Pancreas (tissue), 10 donors: ENCODE measurements at places on chromosomes 11 and 22.

DNA sequence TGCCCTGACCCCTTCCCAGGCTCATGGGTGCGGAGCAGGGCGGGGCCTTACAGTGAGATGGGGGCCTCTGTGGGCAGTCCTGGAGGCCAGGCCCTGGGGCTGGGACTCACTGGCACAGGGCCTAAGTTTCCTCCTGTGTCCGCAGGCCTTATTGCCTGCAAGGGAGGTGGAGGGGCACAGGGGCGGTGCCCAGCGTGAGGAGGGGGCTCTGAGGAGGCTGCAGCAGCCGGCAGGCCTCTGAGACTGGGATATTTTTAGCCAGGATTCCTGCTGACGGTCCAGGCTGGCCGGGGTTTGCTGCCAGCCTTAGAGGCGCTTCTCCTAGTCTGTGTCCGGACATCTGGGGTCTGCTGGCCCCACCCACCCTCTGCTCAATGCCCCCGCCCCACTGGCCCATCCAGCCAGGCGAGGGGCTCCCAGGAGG is 5.7 kb upstream of the RTN4R start:
- DNase-seq = peak; percentile 22

GRCh38 chr11:12803086-12803826 is 129.0 kb downstream of the TEAD1 start:
- DNase-seq = no peak

DNA sequence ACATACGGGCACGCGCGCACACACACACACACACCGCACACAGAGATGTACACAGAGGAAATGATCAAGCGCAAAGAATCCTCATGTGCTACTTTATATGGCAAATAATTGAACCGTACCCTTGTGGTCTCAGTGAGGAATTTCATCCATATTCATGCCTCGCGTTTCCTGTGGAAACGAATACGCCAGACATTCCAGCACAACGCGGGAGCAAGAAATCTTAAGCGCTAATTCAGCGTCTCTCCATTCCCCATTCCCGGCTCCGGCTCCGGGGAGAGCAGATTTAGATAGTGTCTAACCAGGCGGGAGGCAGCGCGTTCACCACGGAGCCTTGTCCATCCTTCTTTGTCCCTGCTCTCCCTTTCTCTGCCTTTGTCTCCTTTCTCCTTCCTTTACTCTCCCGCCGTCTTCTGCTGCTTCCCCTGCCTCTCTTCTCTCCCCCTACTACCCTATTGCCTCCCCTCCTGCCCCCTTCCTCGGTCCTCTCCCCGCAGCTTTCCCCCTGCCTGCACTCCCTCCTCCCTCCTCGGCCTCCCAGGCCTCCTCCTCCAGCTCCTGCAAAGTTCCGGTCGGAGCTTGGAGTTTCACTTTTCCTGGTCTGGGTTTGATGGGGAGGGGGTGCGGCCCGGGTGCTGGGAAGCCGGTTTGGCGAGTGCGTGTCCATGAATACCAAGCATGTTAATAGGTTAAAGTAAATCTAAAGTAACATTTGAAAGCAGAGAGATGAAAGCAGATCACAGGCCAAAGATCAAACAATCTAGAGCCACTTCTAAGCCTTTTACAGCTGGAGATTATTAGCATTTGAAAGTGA is 579.3 kb downstream of the BUD13 start:
- DNase-seq = peak; percentile 53

DNA sequence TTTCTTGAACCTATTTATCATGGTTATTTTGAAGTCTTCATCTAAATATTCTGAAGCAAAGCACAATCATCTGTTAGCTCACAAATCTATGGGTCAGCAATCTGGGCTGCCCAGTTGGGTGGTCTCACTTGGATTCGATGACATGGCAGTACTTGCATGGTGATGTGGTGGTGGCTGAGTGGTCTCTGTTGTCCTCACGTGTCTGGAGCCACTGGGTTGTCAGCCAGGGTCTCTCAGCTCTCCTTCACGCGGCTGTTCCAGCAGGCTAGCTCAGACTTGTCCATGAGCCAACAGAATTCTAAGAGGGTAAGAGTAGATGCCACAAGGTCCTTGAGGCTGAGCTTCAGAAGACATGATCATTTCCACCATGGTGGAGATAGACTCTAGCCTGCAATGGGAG is 66.4 kb upstream of the KCNQ1OT1 start:
- no peak for DNase-seq

DNA sequence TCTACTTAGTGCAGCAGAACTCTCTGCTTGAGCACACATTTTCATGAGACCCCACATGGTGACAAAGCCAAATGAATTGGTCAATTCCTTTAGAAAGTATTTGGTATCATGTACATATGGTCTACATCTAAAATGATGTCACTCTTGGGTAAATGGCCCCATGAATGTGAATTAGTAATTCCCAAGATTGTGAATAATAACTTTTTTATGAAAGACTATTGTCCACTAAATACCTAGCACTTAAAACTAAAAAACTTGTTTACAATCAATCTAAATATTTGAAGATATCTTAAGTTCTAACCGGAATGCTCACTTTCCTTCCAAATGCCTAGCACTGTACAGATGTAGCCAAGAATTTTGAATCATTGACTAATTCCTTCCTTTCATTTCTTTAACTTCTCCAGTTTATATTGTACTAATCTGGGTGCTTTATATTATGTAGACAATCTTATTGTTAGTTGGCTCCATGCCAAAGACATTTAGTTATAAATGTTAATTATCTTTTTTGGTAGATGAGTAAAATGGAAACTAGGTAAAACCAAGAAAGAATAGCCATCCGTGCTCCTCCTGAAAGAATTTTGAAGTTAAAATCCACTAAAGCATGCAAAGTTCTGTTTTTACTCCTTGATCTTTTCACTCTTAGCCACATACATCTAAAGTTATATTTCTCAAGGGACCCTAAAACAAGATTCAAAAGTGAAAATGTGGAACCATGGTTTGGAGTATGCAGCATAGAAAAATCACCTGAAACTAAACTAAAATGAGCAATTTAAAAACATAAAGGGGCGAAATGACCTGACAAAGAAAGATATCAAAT is 145.0 kb upstream of the ARHGAP20 start:
- DNase-seq = no peak
